ENCODE measurements at places on chromosomes 1 and 21.

- DNase-seq, result no peak
Observed at GRCh38 chr1:37657620-37658412, 23.1 kb upstream of the RSPO1 start.

GRCh38 chr1:41580520-41581172 lies 96.2 kb upstream of the EDN2 start:
- DNase-seq, result no peak

- DNase-seq, result no peak
Observed at GRCh38 chr1:5658340-5659316, 333.6 kb downstream of the NPHP4 start.

DNA sequence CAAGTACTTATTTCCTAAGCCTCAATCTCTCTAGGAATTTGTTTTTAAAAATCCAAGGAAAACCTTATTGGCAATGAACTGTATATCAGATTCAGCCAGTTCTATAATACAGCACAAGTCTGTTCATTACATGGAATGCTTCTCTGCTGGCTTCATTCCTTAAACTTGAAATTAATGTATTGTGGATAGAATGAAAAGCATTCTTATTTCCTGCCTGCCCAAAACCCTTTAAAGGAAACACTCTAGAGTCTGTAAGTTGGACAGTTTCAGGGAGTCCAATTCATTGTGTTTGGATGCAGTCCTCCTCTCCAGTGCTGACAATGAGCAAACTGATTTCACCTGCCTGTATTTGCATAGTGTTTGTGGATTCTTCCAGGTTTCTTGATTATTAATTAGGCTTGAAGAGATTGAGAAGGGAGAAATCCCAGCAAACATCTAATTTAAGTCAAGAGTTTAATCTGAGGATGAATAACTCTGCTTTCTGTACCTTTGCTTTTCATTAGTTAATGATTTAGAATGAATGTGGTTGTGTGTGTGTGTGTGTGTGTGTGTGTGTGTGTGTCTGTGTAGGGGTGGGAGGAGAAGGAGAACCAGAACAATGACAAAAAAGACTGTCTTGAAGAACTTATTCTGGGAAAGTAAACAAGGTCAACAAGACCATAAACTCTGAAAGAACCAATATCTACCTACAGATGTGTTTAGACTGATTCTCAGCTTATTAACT lies 61.2 kb downstream of the CACHD1 start:
- no peak for DNase-seq

GRCh38 chr1:228721407-228721806 lies 13.9 kb upstream of the RHOU start:
- no peak for DNase-seq

- DNase-seq, result no peak
Observed at GRCh38 chr21:42931560-42932235, 6.3 kb upstream of the ERVH48-1 start.

All from stimulated activated CD8-positive, alpha-beta memory T cell treated with anti-CD3 and anti-CD28 coated beads, Interleukin-2, amount 100 ng/mL, for 48 hours (primary cell).